ENCODE measurements at places on chromosomes 5 and 9.
A peak's percentile ranks its signal among the peaks of the same experiment; 100 is the strongest.

DNA sequence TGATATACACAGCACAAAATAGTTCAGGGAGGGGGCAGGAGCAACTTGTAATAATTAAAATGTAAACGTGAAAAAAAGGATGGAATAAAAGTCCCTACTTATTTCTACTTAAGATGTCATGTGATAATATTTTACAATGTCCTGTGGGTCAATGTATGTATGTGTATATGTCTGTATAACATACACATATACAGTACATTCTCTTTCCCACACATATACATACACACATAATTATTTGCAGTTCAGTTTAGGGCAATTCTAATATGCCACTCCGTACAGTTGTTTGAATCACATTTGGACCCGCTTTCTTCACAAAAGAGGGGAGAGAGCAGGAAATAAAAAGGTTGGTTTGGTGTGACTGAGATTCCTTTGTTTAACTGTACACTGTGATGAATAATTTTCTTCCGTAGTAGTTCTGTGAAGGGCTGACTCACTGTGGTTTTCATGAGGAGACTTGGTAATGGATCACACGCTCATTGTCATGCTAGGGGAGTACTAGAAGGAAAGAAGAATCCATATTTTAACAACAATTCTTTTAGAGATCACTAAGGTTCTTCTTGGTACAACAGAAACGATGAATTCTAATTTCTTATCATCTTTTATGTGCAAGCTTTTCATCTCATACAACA lies 26.2 kb upstream of the ACOT12 start:
- peak; percentile 84 for DNase-seq

- no peak for DNase-seq
These were observed 11.5 kb downstream of the SNX30 start for GRCh38 chr9:112761912-112762655.

DNA sequence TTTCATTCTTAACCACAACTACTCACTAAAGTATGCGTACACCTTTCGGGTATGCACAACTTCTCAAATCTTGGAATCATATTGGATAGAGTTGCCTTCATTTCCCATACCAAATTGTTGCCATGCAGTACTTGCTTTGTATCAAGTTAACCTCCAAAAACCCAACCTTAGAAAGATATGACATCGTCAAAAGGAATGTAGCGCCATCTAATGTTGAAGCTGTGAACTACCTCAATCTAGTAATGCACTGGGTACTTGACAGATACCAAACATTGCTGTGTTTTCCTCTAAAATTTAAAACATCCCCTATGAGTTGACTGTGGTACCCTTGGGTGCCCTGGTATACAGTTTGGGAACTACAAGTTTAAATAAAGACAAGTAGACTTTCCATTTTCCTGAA lies 318.4 kb downstream of the ARL15 start:
- DNase-seq = peak; percentile 23

DNA sequence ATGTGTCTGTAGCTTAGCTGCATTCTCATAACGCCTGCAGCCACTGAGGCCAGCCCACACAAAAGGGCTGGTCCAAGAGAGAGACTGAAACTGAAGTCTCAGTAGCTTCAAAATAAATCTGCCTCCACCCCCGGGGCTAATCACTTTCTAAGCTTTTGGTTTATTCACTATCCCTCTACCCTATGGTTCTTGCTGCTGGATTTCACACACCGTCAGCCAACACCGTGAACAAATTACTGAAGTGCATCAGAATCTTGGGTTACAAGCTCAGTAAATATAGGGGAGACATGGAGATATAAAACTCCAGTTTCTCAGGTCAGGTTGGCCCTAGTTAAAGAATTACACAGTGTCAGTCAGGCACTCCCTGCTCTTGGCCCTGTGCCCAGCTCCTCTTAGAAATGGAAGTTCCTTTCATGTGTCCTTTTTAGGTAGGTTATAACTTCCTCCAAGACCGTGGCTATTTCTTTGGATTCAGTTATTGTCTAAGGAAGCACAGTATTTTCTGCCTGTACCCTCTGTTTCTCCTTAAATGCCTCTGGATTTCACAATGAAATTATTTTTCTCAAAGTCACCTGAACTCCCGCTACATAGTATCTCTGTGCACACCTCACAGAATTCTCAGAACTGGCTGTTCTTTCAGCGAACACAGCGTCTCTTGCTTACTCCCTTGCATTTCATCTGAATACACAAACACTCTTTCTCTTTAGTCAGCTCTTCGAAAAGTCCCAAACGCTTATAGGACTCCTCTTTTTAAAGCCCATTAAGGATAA lies 112.5 kb downstream of the FAM174A start:
- DNase-seq = peak; percentile 78

DNA sequence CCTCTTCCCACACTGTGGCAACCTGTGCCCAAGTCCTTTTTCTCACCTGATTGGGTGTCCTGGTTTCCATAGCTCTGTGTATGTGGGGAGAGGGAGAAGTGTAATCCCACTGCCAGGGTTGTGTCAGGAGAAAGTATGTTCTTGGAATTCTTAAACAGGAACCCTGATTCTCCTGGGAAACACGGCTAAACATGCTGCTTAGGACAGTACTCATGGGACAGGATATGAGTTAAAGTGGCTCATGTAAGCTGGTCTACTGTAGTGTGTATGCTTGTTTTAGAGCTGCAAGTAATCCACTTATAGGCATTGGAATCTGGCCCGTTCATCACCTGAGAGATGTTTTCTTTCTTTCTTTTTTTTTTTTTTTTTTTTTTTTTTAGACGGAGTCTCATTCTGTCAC lies 23.9 kb downstream of the ARHGEF28 start:
- no peak for DNase-seq

GRCh38 chr9:113738496-113738892 lies 137.6 kb upstream of the ZNF618 start:
- no peak for DNase-seq

DNA sequence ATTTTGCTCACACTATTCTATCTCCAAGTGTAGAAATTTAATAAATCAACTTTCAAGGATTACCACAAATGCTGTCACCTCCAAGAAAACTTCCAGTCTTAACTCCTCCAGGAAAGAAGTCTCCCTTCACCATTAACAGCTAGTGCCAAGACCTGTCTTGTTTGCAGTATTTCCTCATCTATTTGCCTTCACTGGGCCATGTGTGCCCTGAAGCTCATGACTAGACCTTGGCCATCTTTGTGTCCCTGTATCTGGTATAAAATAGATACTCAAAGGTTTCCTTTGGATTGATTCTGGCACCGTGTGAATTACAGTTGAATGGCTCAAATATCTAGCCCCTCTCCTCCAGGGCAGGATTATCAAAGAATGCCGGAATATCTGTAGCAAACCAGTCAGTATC lies 346.7 kb upstream of the KLF4 start:
- no peak for DNase-seq

GRCh38 chr5:89712134-89712700 lies 697.3 kb downstream of the CETN3 start:
- DNase-seq = no peak

DNA sequence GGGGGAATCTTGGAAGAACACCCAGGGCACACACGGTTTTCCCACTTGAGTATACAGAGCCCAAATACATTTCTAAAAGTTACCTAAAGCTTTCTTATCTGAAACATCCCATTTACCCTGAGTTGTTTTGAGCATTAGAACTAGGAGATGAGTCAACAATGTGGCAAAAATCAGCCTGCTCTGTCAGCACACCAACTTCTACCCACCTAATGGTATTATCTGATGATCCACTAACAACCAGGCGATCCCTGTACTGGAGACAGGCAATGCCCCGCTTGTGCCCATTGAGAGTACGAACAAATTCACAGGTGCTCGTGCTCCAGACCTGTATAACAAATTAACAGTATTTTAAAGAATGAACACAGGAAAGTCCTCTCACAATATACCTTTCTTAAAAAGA lies 87.0 kb downstream of the SMIM23 start:
- no peak for DNase-seq

GRCh38 chr5:50995285-50995942 lies 329.0 kb downstream of the PARP8 start:
- no peak for DNase-seq

- DNase-seq = no peak
These were observed 7.2 kb downstream of the ZDHHC12 start for GRCh38 chr9:128716581-128717254.

DNA sequence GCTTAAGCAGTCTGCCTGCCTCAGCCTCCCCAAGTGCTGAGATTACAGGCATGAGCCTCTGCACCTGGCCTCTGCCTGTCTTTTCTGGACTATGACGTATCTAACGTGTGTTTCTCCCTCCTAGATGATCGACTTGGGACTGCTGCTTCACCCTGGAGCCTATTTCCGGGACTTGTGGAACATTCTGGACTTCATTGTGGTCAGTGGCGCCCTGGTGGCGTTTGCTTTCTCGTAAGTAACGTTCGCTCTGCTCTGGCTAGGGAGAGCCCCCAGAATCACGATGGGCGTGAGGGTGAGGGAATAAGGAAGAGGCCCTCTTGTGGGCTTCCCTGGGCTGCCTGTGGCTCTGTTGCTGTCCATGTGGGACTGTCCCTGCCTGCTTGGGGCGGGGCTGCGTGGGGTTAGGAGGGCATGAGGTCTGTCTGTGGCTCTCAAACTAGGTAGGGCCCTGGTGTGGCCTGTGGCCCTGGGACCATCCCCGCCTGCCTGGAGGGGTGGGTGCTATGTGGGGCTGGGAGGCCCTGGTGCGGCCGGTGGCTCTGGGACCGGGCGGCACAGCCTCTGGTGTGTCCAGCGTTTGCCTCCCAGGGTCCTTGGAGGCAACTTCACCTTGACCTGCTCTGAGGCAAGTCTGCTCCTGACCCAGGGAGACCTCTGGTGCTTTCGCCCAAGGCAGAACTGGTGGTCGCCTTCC lies 171.7 kb downstream of the CACNA1B start:
- no peak for DNase-seq

DNA sequence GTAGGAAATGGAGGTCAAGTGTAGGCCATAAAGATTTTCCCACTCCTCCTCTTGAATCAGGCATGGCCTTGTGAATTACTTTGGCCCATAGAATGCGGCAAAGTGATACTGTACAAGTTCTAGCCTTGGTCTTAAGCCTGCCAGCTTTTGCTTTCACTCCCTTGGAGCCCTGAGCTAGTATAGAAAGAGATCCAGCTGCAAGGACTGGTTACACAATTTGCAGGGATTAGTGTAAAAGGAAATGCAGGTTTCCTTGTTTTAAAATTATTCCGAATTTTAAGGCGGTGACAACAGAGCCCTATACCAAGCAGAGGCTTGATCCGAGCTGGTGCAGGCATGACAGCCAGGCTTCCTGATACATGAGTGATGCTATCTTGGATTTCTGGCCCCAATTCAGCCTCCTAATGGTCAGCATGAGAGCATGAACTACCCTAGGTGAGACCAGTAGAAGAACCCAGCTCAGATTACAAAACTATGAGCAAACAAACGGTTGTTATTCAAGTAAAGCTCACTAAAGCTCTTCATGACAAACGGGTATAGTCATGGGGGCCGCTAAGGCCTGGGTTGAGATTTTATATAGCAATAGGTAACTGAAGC lies 257.9 kb downstream of the DOCK8 start:
- DNase-seq = no peak

GRCh38 chr9:114002986-114003350 lies 75.1 kb downstream of the AMBP start:
- DNase-seq = no peak

- DNase-seq = no peak
These were observed 42.7 kb downstream of the NDUFS4 start for GRCh38 chr5:53603009-53603687.

DNA sequence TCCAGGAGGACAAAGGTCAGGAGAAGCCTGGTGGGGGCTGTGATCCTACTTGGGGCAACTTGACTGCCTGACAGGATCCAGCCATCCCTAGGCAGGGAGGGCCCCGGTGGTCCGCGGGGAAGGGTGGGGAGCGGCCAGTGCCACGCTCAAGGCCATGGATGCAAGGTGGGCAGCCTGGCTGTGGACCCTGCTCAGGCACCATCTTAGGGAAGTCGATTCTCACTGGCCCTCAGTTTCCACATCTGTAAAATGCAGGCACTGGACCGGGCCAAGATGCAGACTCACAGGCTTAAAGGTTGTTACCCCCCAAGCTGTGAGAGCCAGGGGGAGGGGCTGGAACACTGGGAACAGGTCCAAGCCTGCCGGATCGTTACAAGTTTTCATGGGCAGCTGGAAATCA lies 8.7 kb upstream of the DOLPP1 start:
- DNase-seq = no peak

DNA sequence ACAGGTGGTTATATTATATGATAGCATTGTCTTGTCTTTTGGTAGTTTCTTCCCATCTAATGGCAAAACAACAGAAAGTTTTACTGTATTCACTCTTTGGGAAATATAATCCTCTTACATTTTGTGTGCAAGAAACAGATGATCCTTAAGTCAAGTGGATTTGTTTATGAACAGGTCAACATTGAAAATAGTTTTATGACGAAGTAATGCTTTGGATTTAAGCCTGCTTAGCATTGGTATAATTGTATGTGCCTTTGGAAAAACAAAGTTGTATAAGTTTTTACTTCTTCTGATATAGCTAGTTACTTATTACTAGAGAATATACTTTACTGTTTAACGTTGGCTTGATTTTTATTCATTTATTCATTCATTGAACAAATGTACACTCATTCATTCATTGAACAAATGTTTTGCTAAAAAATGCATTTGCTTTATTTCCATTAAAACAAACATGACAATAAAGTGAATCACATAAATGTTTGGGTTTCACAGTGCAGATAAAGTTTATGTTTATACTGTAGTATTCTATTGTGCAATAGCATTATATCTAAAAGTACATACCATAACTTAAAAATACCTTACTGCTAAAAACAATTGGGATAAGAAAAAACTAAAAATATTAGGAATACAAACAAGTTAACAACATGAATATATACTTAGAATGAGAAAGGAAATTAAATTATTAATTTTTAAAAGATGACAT lies 12.3 kb downstream of the SGCD start:
- DNase-seq = no peak

GRCh38 chr5:40405230-40405629 lies 274.5 kb upstream of the PTGER4 start:
- DNase-seq = peak; percentile 54

GRCh38 chr5:139700711-139701055 lies 52.5 kb downstream of the CXXC5 start:
- no peak for DNase-seq

GRCh38 chr5:133469252-133469651 lies 143.1 kb downstream of the FSTL4 start:
- no peak for DNase-seq

GRCh38 chr5:61228691-61229280 lies 66.5 kb upstream of the SMIM15 start:
- DNase-seq = peak; percentile 74

DNA sequence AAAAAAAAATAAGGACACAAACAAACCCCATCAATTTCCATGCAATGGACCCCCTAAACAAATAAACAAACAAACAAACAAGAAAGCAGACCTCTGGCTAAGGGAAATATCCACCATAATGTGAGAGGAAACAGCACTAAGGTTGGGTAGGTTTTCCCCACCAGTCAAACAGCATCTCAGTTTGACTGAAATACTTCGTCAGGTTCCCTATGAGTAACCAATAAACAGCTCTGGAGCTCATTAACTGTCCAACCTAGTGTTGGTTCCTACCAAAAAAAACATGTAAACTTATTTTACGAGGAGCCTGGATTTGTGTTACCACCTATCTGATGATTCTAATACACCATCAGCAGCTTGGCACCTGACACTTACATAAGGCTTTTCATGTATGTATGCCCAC lies 198.5 kb upstream of the TARS1 start:
- no peak for DNase-seq
